Activated T-cell treated with anti-CD3 and anti-CD28 coated beads for 48 hours (primary cell): ENCODE measurements at places on chromosomes 12 and 14.

- no peak for DNase-seq
These were observed 35.7 kb upstream of the GPR132 start for GRCh38 chr14:105100910-105101309.

- no peak for DNase-seq
These were observed 54.1 kb upstream of the GPR68 start for GRCh38 chr14:91298576-91298975.

DNA sequence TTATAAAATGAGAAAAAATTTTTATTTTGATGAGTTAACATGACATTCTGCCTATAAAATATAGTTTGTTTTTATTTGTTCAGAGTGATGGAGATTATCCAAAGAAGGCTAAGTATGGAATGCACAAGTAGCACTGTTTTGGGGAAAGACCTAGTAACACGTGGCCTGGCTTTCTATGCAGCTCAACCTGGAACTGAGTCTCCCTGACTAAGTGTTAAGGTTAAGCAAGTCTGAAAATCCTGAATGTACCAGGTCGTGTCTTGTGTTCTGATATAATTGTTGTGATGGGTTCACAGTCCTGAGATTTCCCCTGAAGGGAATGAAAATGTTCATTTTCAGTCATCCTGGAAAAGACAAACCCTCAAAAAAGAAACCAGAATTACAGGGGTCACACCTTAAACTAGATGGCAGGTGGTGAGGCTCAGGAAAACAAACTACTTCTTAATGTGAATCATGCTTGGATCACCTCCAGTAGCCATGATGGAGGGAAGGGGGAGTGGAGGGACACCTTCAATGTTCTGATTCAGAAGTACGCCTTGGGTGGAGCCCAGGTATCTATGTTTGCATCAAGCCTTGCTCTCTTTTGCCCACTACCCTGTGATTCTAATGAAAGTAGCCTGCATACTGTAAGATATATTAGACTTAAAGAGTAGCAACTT is 236.8 kb downstream of the ALX1 start:
- DNase-seq: no peak

DNA sequence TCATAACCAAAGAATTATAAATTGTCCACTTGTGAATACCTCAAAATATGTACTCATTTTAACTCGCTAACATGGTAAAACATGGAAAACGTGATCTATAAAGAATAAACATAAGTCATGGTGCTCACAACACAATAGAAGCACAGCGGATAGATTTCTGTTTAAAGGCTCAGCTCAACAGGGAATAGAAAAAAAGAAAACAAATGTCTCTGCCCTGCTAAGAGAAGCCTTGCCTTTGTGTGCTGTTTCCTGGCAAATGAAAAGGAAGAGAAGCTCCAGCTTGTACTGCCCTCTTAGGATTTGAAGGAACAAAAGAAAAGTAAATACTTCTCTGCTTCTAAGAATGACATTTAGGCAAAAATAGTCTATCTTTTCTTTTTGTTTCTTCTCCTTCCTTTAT is 121.0 kb upstream of the KRR1 start:
- no peak for DNase-seq

GRCh38 chr12:111029732-111030131 is 109.4 kb upstream of the MYL2 start:
- DNase-seq: no peak

GRCh38 chr12:10381928-10382628 is 7.8 kb downstream of the KLRK1 start:
- DNase-seq: no peak

- no peak for DNase-seq
These were observed 216.6 kb downstream of the AKAP6 start for GRCh38 chr14:32545506-32546210.

GRCh38 chr14:81416981-81417380 is 16.9 kb upstream of the STON2 start:
- no peak for DNase-seq

- no peak for DNase-seq
These were observed 154.1 kb upstream of the FUT8 start for GRCh38 chr14:65258391-65258790.

DNA sequence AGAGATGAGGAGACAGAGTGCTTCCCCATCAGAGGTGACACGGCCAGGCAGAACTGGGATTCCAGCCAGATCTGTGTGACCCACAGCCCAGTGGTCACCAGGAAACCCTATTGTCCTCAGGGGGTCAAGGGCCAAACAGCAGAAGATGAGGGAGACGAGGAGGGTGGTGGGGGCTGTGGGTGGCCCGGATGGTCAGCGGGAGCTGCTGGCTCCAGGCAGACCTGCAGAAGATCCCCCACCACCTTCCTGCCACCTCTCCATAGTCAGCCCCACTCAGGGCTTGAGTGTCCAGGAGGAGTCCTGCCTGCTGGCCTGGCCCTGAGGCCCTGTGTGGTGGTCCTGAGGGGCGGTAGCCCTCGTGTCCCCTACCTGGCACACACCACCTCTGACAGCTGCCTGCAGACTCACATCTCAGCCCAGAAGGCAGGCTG is 136.8 kb downstream of the CALM1 start:
- no peak for DNase-seq

- DNase-seq: peak; percentile 71
These were observed 52.0 kb upstream of the ITPR2 start for GRCh38 chr12:26884765-26885576.

- no peak for DNase-seq
These were observed 133.8 kb upstream of the CPM start for GRCh38 chr12:69066492-69067373.

DNA sequence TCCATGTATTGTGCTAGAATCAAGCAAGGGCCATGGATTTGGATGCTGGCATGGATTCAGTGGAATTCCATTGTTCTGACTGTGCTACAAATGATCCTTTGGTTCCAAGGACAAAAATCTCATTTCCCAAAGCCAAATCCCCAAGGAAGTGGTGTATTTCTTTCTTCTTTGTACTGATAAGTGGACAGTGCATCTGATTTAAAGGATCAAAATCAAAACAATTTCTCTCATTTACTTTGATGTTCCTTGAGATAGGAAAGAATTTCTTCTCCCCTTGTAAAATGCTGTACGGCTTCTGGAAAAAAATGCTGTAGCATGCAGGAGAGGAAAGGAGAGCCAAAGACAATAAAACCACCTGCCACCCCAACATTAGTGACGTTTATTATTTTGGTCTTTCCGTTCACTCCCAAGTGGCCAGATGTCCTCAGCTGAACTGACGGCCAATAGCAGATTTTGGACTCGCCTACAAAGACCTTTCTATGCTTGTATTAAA is 185.7 kb downstream of the PRKD1 start:
- DNase-seq: no peak

GRCh38 chr12:5170844-5171243 is 127.2 kb downstream of the KCNA5 start:
- DNase-seq: no peak

DNA sequence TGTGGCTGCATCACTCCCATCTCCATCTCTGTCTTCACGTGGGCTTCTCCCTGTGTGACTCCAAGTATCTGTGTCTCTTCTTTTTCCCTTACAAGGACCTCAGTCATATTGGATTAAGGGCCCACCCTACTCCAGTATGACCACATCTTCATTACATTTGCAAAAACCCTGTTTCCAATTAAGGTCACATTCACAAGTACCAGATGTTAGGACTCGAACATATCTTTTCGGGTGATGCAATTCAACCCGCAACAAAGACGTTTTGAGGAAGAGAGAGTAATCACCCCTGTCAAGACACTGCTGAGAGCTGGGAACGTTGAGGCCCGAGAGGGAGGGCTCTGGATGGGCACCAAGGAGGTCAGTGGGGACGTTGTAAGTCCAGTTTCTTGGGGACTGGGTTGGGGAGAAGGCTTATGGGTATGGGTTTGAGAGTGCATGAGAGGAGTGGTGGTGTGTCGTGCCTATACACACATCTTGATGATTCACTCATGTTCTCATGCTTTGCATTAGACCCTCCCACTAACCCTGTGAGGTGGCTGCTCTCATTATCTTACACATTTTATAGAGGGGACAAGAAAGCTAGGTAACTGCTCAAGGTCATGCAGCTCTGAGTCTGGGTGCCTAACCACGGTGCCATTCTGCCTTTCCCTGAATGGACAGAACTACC is 12.1 kb upstream of the IFI27 start:
- no peak for DNase-seq

DNA sequence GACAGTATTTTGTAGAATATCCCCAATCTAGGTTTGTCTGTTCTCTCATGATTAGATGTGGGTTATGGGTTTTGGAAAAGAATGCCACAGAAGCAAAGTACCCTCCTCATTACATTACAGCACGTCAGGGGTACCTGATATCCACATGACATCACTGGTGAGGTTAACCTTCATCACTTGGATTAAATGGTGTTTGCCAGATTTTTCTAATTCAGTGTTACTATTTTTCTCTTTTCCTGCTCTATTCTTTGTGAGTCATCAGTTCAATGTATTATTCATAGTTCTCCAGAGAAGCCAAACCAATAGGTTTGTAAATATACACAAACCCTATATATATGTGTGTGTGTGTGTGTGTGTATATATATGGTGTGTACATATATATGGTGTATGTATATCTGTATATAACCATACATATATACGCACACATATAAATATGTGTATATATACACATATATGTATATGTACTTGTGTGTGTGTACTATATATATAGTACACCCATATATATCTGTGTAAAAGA is 131.4 kb downstream of the LMNTD1 start:
- no peak for DNase-seq

- no peak for DNase-seq
These were observed 53.5 kb downstream of the NUAK1 start for GRCh38 chr12:106085213-106085612.

GRCh38 chr14:101411779-101412178 is 149.5 kb upstream of the DIO3 start:
- DNase-seq: no peak

DNA sequence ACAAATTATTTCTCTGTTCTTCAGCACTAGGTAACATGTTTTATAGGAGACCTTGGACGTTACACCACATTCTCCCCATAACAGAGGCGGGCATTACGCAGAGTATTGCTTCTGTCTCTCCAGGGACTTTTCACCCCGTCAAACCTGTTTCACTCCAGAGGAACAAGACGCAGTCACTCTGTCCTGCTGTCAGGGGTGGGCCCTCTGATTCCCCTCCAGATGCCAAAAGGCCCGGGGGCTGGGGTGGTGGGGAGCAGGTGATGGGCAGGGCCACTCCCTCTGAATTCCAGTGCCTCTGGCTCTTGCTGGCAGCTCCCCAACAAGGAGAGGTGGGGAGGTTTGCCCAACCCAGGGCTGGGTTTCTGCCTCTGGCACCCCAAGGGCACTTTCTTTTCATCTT is 71.9 kb downstream of the NTF3 start:
- no peak for DNase-seq

DNA sequence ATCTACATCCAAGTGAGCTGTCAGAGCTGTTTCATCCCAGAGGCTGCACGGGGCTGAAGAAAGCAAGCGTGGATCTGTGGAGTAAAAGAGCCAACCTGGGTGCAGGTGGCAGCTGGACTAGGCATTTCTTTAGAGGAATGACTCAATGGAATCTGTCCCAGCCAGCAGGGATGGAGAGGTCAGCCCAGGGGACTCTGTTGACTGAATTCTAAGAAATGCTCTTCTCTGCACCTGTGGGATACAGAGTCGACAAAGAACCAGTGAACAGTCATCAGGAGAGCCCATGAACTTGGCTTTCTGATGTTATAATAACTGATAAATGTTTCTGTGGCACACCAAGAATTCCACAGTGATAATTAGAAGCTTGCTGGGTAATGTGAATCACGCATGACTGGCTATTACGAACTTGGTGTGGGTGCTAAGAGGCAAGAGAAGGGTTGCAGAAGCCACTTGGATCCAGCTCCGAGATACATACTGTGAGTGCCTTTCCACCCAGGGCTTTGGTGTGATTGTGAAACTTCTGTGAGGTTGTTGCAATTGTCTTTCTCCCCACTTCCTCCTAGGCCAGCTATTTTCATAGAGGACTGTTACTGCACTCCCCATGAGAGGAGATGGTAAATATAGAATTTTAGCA is 16.2 kb downstream of the PYGL start:
- no peak for DNase-seq

DNA sequence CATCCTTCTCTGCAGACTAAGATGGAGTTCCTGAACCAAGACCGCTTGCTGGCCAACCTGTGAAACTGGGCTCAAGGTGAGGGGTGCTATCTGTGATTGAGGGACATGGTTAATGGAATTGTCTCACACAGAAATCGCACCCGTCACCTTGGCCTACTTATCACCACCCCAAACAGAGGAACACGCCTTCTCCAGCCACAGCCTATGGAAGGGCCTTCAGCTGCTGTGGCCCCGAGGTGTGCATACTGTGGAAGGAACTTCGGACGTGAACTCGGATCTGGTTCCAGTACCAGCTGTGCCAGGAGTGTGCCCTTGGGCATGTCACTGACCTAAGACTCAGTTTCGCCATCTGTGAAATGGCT is 44.4 kb downstream of the EVL start:
- no peak for DNase-seq

GRCh38 chr14:23006188-23006534 is 3.8 kb downstream of the C14orf93 start:
- no peak for DNase-seq

- DNase-seq: no peak
These were observed 13.6 kb upstream of the PLEK2 start for GRCh38 chr14:67425608-67426007.

DNA sequence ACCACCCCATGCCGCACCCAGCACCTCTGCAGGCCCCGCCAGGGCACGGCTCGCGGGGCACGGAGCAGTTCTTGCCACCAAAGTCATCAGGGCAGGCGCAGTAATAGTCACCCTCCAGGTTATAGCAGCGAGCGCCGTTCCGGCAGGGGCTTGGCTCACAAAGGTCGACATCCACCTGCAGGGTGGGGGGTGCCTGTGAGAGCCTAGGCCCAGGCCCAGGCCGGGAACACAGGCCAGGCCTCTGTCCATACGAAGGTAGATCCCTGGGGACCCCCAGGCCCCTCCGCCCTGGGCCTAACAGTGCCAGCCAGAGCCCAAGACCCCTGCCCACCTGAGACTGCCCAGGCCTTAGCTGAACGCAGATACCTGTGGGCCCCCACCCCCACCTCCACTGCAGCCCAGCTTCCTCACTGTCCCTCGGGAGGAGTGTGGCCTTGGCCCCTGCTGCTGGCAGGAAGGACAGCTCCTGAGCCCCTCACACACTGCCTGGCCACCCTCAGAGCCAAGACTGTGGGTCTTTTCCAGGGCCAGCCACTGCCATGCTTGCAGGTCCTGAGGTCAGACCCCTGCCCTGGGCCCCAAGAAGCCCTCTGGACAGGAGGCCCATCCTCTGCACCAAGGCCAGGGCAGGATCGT is 19.3 kb downstream of the JAG2 start:
- DNase-seq: no peak

DNA sequence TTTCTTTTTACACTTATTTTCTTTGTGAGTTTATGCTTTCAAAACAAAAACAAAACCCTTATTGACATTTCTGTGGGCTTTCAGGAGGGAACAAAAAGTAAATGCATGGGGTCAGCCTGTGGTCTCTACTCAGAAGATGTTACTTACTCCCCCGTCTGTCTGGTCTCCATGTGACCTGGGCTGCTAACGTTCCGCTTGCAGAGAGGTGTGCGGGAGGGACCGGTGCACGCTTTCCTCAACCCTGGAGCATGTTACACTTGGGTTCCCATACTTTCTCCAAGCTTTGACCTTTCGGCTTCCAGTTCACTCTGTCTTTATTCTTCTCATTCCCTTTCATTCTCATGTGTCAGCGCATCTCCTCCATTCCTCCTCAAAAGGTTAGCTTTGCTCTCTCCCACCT is 36.5 kb downstream of the ZC3H14 start:
- no peak for DNase-seq
